ENCODE measurements at places on chromosomes 3 and 15.

DNA sequence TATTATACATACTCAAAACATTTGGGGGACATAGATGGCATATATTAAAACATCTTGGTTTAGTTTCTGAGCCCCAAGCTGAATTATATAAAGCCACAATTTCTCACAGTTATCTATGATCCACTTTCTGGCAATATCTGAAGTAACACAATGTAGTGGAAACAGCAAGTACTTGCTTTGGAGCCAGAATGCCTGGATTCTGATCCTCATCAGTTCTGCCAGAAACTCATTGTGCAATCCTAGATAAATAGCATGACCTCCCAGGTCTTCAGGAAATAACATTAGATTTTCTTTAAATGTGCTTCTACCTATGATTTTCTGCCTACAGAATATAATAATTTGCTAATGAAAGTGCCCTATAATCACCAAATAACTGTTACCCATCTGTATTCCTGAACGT, 544.9 kb downstream of the NAALADL2 start:
- no peak for DNase-seq

GRCh38 chr15:70424937-70425411, 327.3 kb upstream of the TLE3 start:
- no peak for DNase-seq

DNA sequence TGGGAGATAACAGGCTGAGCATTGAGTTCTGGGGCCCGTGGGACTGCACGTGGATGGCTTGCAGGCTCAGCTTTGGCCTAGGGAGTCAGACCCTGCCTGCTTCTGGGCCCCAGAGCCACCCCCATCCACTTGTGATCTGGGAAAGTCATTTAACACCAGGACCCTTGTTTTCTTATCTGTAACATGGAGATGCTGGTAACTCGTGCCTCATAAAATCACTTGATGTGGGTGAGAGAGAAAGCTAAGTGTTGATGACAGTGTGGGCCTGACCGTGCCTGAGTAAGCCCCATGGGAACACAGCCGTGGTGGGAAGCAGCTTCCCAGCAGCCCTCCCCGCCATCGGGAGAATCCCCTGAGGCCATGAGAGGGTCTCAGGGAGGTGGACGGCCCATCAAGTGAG, 378.1 kb downstream of the GABRB3 start:
- DNase-seq, result no peak

DNA sequence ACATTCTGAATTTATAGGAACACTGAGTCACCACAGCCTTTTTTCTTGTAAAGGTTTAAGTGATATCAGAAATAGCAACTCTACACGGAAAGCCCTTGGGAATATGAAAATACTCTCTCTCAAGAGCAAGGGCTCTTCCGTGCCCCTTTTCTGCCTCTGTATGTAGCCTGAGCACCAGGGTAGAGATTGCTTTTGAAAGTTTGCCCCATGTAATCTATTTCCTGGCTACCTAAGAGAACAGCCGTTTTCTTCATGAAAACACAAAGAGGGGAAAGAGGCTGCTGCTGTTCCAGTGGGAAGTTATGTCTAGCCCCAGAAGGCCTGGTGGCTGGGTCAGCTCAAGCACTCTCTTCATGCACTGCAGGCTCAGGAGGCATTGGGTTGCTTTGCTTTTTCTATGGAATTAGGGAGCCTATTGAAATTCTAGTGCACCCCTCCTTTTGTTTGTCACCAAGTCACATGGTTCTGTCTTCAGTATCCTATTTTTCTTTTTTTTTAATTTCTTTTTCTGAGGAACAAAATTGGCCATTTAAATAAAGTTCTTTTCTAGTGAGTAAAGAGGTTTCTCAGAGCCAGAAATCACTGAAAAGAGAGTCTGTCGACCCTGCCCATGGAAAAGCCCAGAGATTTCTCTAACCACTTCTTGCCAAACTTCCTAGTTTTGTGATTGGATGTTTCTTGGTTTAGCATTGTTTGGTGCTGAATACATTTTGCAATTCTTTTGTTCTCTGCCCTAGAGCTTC, 39.5 kb downstream of the TIGIT start:
- no peak for DNase-seq

DNA sequence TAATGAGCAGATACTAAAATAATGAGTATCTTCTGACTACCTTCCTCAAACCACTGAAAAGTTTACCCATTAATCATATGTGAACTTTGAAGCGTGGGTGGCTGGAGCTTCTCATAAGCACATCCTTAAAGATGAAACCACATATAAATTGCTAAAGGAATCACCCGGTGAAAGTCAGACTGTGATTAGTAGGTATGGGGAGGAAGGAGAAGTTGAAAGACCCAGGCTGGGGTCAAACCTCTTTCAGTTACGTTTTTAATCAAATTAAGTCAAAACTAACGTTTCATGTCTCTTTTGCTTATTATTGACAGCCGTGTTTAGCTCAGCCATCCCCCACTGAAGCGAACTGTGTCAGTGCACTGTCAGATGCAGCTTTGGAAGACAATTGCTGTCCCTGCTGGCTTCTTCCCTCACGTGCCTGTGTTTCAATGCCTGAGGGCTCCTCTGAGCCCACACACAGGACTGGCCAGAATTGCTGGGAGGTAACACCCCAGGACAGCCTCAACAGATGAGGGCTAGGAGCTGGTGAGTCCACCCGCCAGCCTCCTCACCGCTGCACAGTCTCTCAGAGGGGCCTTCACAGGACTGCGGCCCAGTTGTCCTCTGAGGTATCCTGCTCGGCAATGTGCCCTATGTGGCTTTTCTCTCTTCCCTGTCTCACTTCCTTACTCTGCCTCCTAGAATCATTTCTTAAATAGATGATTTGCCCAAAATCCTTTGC, 29.3 kb upstream of the SH3BP5 start:
- DNase-seq, result no peak

DNA sequence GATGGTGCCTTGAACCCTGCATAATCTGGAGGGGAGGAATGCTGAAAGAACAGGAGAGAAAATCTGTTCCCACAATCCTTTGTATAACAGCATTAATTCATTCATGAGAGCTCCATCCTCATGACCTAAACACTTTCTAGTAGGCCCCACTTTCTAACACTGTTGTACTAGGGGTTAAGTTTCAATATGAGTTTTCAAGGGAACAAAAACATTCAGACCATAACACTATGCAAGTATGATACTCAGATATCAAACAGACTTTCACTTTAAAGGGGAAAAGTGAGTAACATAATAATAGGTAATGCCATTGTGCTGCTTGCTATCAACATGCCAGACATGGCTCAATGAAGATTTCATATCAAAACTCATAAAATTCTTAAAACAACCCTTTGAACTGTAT, 32.4 kb upstream of the PLSCR2 start:
- no peak for DNase-seq

All from tibial artery (tissue), 4 donors.